Lower lobe of right lung (tissue), 2 donors: ENCODE measurements at places on chromosomes 13 and 19.

DNA sequence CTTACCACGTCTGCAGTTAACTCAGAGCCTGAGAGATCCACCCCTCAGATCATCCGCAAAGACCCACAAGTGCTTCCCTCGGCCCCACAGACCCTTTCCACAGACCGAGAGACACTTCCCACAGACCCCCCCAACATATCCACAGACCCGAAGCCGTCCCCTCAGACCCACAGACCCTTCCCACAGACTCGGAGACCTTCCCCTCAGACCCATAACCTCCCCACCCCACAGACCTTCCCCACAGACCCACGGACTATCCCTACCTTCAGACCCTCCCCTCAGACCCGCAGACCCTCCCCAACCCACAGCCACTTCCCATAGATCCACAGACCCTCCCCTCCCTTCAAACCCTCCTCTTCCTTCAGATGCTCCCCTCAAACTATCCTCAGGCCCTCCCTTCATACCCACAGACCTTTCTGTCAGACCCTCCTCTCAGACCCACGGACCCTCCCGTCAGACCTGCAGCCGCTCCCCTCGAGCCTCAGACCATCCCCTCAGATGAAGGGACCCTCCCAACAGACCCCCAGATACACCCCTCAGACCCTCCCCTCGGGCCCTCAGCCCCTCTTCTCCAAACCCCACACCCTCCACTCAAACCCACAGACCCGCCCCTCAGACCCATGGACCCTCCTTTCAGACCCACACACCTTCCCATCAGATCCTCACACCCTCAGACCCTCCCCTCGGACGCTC, 20.1 kb upstream of the TFDP1 start:
- DNase-seq: peak; percentile 25

GRCh38 chr19:32691952-32692726, 518 bp downstream of the NUDT19 start:
- DNase-seq: peak; percentile 87

DNA sequence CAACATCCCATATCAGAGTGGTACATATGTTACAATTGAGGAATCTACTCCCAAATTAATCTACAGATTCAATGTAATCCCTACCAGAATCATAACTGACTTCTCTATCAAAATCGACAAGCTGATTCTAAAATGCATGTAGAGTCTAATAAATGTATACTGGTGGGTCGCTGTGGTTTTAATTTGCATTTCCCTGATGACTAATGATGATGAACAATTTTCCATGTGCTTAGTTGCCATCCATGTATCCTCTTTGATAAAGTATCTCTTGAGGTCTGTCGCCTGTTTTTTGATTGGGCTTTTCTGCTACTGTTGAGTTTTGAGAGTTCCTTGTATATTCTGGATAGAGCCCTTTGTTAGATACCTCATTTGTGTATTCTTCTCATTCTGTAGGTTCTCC, 43.8 kb downstream of the KLF12 start:
- no peak for DNase-seq

- DNase-seq: no peak
These were observed 205.1 kb downstream of the LHFPL6 start for GRCh38 chr13:39397896-39398265.

GRCh38 chr19:38635483-38636399, 11.7 kb upstream of the ACTN4 start:
- no peak for DNase-seq

GRCh38 chr19:36987091-36987490, 71.0 kb downstream of the ZNF568 start:
- DNase-seq: no peak

DNA sequence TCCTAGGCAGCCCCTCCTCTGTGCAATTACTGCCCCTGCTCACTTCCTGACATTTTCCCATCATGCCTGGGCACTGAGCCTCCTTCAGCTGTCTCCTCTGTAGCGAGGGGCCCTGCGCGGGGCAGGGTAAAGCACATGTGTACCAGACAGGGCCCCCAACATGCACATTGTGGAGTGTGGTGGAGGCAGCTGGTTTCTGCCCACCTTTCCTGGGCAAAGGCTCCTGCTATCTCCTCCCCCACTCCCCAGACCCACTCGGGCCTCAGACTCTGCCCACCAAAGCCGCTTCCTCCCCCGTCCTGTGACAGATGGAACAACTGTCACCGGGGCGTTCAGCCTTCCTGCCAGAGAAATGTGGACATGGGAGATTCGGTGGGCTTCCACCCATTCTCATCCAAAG, 2.9 kb upstream of the KPTN start:
- no peak for DNase-seq

GRCh38 chr13:80783926-80784565, 443.1 kb upstream of the SPRY2 start:
- DNase-seq: no peak

DNA sequence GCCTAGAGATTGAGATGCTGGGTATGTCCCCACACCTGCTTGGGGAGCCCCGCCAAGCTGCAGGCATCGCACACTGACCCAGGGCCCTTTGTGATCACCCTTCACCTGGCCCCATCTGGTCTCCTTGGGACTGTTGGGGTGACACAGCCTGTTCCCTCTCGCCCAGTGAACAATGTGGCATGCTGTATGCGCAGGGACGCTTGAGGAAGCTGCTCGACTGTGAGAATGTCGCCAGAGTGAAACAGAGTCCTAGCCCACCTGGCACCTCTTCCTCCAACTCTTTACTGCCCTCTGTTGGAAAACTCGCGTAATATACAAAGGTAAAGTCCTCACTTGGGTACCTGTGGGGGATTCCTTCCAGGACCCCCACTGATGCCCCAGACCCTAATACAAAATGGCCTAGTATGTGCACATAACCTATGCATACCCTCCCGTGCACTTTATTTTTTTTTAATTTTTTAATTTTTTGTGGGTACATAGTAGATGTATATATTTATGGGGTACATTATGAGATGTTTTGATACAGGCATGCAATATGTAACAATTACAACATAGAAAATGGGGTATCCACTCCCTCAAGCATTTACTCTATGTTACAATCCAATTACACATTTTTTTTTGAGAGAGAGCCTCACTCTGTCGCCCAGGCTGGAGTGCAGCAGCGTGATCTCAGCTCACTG, 9.0 kb downstream of the BLOC1S3 start:
- no peak for DNase-seq

GRCh38 chr13:42533336-42533591, 40.7 kb upstream of the TNFSF11 start:
- DNase-seq: no peak

DNA sequence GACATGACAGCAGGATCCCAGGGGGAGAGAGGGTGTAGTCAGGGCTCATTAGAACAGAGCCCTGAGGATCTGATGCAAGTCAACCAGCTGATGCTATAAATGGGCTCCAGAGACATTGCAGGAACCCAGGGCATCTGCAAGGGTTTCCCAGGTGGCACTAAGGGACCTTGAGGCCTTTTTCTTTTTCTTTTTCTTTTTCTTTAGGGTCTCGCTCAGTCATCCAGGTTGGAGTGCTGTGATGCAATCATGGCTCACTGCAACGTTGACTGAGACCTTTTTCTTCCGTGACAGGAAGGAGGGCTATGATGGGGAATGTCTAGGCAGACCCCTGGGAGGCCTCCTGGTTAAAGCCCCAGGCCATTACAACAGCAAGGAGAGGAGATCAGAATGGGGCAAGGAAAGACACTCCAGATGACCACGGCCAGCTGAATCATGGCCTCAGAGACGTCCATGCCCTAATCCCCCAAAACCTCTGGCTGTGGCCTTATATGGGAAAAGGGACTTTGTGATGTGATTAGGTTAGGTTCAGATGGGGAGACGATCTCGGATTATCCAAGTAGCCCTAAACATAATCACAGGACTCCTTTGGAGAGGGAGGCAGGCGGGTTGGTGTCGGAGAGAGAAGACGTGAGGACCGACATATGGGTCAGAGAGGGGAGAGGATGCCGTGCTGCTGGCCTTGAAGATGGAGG, 4.5 kb upstream of the FCGRT start:
- DNase-seq: no peak

GRCh38 chr13:113748101-113748861, 10.7 kb upstream of the TMEM255B start:
- DNase-seq: peak; percentile 35

DNA sequence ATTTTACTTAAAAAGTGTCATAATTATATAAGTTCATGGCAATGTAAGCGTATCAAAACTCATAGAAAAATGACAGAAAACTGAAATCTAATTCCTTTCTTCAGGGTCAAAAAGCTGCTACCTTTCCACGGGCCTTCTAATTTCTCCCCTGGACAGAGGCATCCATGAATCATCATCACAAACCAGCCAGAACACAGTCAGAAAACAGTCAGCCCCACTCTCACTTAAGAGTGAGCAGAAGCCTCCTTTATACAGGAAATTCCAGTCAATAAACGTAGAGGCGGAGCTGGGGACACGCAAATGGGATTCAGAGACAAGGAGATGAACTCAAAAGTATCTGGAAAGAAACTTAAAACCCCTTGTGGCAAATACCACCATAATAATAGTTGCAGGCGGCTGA, 54.2 kb upstream of the ABCC4 start:
- no peak for DNase-seq

GRCh38 chr13:111325941-111326620, 5.6 kb downstream of the TEX29 start:
- DNase-seq: no peak

DNA sequence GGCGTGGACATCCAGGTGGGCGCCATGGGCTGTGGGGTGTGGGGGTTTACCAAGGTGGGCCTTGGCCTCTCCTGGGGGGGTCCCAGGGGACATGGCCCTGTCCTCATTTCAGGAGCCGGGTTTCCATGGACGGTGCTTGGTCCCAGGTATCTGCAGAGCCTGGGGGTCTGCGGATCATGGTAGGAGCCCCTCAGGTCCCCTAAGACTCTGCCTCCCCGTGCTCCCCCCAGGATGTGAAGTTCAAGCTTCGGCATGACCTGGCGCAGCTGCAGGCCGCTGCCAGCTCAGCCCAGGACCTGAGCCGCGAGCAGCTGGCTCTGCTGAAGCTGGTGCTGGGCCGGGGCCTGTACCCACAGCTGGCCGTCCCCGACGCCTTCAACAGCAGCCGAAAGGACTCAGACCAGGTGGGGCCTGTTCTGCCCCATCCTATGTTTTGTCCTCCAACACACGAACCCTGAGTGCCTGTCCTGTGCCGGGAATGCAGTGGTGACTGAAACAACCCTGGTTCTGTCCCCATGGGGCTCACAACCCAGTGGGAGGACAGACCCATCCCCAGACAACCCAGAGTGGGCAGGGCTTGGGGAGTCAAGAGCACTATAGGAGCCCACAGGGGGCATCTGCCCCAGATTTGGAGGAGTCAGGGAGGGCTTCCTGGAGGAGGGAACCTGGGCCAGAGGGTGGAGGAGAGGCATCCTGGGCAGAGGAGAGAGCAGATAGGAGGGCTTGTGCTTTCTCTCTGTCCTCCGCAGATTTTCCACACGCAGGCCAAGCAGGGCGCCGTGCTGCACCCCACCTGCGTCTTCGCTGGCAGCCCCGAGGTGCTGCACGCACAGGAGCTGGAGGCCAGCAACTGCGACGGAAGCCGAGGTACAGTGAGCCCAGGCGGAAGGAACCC, 26.8 kb downstream of the DHX34 start:
- no peak for DNase-seq

DNA sequence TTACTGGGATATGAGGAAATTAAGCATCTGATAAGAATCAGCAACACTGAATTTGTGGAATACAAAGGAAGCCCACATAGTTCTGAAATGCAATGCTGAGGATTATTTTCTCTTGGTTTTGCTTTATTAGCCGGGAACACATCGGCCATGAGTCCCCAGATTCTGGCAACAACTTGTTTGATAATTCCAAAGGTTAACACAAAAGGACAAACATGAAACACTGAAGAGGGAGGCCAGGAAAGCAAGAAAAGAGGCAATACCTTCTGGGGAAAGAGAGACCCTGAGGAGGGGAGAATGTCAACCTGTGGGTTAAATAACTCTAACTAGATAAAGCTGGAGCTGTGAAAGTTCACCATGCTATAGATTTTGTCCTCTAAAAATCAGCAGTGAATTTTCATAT, 285.9 kb downstream of the ITGBL1 start:
- DNase-seq: no peak

DNA sequence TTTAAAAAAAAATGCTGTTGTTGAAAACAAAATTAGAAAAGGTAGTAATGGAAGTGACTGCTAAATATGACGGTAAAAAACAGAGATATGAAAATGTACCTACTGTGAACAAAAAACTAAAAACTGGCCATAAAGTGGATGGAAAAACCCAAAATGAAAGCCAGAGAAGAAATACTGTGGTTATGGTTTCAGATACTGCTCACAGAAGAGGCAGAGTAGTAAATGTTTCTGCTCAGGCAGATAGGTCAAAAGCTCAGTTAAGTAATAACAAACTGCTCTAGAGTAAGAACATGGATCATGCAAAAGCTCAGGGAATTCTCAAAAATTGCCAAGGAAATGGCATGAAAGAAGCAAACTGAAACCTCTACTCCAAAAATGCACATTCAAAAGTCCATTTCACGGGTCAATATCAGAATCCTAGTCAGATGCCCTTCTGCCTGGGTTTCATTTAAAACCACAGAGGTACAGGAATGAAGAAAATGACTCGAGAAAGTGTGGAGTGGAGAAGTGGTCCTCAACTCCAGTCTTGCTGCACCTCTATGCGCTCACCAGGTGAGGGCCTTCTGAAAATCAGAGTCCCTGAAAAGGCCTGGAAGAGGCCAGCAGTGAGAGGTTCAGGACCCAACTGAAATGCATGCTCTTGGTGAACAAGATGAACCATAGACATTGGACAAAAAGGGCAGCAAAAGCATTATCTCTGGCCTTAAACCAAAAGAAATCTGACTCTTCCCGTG, 315.0 kb upstream of the SPRY2 start:
- DNase-seq: no peak

DNA sequence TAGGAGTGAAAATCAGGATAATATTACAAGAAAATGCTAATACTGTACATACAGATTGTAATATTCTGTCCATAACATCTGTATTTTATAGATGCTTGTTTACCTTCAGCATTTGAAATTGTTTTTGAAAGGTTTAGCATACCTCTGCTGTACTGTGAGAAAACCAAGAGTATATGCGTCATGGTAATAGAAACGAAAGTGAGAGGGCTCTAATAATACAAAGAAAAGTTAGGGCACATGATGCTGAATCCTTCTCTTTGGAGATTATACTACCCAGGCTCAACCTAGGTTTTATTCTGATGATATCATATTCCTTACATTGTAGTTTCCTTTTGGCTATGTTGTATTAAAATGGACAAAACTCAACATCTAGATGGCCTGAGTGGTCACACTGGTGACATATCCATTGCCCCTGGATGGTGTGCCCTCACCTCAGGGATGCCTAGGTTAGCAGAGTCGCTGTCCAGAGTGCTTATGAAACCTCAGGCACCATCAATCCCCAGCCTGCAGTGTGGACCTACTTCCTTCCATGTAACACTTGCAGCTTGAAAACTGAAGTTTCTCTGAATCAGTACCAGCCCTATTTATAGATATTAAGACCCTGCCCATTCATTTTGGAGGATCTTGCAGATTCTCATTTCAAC, 253.7 kb downstream of the KCTD12 start:
- no peak for DNase-seq

GRCh38 chr19:39167461-39168257, 29.1 kb upstream of the NCCRP1 start:
- DNase-seq: peak; percentile 79
